HL-60 (cell line): ENCODE measurements at places on chromosomes 4 and X.

DNA sequence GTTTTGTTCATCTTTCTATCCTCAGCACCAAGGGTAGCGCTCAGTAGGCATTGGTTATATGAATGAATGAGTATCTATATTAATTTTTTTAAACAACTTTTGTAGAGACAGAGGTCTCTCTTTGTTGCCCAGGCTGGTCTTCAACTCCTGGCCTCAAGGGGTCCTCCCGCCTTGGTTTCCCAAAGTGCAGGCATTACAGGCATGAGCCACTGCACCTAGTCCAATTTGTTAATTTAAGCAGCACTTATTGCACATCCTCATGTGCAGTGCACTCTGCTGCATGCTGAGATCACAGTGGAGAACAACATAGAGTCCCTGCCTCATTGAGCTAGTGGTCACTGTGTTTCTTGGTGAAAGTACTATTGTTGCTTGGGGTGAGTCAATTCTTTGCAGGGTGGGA, 94.4 kb downstream of the NHSL2 start:
- no peak for DNase-seq

DNA sequence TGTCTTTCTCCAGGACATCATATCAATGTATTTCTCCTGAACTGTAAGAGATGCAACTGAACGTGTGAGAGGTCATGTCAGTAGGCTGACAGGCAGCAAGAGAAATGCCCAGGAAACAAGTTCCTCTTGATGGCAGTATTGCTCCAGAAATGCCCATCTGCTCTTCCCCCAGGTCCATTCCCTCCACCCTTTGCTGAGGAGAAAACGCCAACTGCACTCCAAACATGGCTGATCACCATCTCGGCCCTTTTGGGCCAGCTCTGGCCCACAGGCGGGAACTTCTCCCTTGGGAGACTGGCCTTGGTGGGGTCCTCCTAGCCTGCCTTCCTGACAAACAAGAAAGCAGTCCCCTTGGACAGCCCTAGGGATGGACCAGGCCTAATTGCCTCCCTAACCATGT, 276.5 kb upstream of the AGTR2 start:
- DNase-seq = no peak

GRCh38 chrX:49951524-49952193, 29.3 kb downstream of the CLCN5 start:
- no peak for DNase-seq

- DNase-seq = no peak
Observed at GRCh38 chr4:64200001-64200555, 209.2 kb downstream of the TECRL start.

DNA sequence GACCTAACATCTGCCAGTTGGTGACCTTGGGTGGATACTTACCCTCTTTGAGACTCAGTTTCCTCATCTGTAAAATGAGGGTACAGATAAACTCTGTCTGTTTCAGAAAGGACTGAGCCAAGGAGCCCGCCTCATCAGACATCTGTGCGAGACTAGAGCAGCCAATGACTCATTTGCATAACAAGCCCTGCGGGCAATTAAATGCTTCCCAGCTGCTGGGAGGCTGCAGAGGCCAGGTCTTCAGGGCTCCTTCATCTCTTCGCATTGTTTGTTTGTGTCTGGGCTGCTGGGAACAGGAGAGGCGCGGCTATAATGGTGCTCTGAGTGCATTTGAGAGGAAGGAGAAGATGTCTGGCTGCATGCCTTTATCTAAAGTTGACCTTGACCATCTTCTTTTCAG, 85.0 kb downstream of the ADRA2C start:
- DNase-seq = no peak

GRCh38 chr4:81356621-81357020, 115.1 kb downstream of the RASGEF1B start:
- DNase-seq = no peak
